ENCODE measurements at places on chromosomes 5 and 9.

- no peak for DNase-seq
Observed at GRCh38 chr9:128512820-128513219, 8.3 kb downstream of the GLE1 start.

GRCh38 chr5:98749046-98749445 is 24.4 kb upstream of the RGMB start:
- no peak for DNase-seq

DNA sequence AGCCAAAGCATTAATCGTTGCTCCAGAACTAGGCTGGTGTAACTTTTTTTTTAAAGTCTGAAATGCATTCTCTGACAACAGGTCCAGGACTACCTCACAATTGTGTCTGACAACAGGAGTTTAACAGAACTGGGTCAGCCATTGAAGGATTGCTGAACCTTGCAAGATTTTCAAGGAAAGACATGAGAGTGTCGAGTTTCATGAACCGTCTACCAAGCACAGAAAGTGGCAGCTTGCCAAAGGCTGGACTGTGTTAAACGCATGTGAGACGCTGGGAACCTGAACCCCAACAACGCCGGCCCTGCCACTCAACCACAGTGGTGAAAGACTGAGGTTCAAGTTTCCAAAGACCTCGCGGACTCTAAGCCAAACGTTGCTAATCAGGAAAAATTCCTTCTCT is 79.1 kb downstream of the LHFPL2 start:
- peak; percentile 66 for DNase-seq

- DNase-seq: no peak
Observed at GRCh38 chr5:112649882-112650281, 87.8 kb upstream of the APC start.

DNA sequence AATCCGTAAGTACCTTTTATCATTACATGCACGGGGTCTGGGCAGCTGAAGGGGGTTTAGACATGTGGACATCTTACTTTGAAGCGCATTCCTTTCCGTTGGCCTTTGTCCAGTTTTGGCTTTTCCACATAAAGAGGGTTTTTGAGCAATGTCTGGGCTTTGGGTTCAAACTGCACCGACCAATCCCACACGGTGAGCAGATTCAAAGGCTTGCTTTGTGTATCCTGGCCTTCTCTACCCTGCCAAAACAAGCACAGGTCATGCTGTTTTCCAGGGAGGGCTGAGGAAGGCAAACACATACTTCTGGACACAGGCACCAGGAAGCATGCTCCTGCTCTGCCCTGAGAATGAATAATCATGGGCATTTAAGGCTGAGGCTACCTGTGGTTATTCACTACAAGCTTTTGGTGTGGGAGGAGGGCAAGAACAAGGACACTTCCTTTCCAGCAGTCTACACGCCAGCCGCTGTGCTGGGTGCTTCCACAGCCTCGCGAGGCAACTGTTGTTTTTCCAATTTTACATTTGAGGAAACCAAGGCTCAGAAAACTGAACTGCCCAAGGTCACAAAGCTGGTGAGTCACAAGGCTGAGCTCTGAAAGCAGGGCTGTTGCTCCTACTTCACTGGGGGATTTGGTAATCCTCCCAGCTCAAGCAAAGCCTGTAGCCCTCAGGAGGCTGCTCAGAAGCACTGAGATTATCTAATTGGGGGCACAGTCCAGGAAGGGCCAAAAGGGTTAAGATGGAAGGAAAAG is 59.8 kb upstream of the GOLPH3 start:
- DNase-seq: no peak

DNA sequence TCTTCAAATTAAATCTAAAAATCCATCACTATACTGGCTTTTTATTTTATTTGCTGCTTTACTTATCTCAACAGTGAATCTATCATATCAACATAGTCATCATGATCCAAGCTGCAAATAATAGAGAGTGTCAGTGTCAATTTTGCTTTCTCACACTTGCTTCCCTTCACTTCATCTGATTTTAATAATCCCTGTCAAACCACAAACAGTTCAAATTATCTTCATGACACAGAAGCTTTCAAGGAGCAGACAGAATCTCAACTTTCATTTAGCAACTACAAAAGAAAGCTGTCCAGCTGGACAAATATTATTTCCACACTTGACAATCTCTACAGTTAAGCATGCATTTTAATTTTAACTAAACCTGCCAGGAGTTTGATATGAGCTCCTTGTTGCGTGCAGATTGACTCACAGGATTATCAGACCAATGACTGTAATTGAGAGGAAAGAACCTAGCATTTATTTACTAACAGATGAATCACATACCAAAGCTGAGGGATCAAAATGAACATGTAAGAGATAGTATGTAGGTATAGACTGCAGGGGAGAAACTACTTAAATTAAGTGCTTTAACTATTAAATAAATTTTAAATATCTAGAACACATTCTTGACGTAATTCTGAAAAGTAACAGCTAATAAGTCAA is 56.0 kb downstream of the KIAA0825 start:
- DNase-seq: no peak

- peak; percentile 71 for DNase-seq
Observed at GRCh38 chr5:40797273-40798011, 732 bp downstream of the PRKAA1 start.

DNA sequence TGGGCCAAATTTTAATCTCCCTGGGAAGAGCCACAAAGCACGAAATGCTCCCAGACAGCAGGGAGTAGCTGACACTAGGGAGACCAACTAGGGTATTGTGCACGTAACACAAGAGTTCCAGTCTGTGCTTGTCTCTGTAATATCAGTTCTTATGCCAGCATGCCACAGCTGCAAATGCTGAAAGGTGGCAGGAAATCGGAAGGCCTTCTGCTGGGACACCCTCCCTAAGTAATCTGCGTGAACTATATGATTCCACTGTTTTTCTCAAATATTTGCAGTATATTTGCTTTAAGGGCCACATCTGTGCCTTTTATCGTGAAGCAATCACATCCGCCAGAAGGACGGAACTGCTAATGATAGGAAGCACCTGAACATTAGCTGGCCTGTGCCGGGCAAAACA is 12.6 kb downstream of the VLDLR start:
- no peak for DNase-seq

DNA sequence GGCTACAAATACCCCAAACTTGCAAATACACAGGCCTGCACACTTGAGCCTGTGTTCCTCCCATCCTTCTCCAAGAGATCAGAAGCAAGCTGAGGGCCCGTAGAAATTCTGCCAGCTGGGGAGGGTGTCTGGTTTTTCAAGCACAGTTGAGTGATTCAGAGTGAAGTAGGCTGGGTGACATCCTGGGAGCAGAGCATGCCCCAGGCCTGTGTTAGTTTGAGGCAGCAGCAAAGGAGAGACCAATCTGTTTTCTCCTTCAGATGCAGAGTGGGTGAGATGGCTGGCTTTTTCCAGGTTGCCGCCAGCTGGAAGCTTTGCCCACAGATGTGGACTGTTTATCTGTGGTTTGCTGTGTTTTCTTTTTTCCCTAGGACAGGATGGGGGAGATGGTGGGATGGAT is 63.1 kb downstream of the RCL1 start:
- no peak for DNase-seq

GRCh38 chr5:139150367-139150999 is 47.7 kb downstream of the SIL1 start:
- DNase-seq: no peak

DNA sequence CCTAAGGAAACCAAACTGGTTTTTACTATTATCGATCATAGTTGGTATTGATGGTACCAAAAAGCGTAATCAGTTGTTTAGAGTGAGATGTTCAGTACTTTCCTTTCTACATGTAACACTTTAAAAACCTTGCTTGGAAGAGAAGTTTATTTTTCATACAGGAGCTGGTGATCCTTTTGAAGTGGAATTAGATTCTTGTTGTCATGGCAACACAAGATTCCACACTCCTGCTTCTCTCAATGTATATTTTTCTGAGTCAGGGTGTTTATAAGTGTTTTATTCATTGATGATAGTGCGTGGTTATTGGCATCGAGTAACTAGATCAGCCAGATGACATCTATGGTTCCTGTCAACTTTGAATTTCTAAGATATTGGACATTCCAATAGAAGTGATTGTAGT is 181.1 kb upstream of the CHD1 start:
- no peak for DNase-seq

- DNase-seq: no peak
Observed at GRCh38 chr5:126355940-126356339, 67.3 kb upstream of the GRAMD2B start.

GRCh38 chr5:28862137-28862859 is 1823.9 kb upstream of the CDH9 start:
- DNase-seq: no peak

- DNase-seq: no peak
Observed at GRCh38 chr5:92561411-92561959, 1019.5 kb downstream of the NR2F1-AS1 start.

GRCh38 chr5:15539951-15540350 is 40.0 kb downstream of the FBXL7 start:
- no peak for DNase-seq

DNA sequence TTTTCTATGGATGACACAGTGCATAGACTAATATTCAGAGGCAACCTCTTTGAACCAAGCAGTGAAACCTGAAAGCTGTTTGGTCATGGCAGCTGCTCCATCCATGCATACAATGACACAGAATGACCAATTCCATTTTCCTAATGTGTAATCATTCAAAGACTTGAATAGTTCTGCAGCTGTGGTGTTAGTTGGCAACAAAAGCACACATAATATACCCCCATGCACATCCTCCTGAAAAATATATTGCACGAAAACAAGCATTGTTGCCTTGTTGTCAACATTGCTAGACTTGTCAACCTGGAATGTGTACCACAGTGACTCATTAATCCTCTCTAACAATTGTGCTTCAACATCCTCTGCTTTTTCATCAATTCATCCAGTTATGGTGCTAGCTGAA is 71.0 kb upstream of the SEMA6A start:
- no peak for DNase-seq

GRCh38 chr9:35577486-35577885 is 27.6 kb upstream of the TESK1 start:
- no peak for DNase-seq

DNA sequence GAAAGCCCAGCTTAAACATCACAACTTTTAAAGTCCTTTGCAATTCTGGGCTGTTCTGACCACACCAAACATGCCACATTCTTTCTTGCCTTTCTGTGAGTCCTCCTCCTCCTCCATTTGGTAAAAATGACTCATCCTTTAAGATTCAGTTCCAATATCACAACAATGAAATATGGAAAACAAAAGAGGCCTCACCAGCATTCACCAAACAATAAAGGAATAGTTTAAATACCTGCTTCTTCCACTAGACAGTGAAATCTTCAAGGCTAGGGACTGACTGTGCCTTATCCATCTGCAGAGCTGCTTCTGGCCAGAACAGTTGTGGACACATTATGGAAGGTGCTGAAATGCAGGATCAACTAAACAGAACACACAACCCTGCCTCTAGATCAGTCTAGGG is 36.0 kb downstream of the NR6A1 start:
- no peak for DNase-seq

GRCh38 chr5:98773464-98774191 is at the start of gene RGMB:
RGMB (plus strand) TSS chr5:98773663; CDS start chr5:98774071, 408 bp downstream.
- DNase-seq: peak; percentile 88

DNA sequence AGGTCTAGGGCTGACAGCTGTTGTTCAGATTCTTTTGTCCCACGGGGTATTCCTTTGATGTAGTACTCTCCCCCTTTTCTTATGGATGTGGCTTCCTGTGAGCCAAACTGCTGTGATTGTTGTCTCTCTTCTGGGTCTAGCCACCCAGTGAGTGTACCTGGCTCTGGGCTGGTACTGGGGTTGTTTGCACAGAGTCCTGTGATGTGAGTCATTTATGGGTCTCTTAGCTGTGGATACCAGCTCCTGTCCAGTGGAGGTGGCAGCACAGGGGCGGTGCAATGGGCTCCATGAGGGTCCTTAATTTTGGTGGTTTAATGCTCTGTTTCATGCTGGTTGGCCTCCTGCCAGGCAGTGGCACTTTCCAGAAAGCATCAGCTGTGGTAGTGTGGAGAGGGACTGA is 161.3 kb downstream of the CAVIN4 start:
- DNase-seq: no peak

DNA sequence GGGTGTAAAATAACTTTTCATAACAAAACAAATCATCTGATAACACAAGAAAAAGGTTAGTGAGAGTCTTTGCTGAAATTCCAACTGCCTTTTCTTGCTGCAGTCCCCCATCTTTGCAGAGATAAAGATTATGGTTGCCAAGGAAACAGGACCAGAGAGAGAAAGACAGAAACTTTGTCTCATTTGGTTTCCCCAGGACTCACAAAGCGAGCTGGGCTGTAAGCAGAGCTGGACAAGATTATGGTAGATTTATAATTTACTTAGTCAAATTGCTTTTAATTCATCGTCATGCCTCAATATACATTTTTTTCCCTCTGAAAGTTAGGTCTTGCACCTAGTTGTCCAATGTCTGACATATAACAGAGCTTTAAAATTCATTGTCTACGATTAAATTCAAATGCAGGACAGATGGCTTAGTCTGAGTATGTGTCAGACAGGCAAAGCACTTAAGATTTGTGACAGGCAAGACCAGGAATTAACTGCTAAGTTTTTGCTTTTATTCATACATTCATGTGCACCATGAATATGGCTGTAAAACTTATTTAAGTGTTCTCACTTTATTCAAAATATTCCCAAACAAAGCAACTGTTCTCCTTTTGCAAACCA is 17.4 kb downstream of the ENC1 start:
- DNase-seq: no peak

GRCh38 chr5:58009754-58010153 is 450.1 kb downstream of the PLK2 start:
- no peak for DNase-seq

- no peak for DNase-seq
Observed at GRCh38 chr5:171849585-171850323, 64.1 kb downstream of the SMIM23 start.

- no peak for DNase-seq
Observed at GRCh38 chr5:6402939-6403338, 24.6 kb upstream of the MED10 start.

GRCh38 chr5:68396722-68397121 is 181.2 kb downstream of the PIK3R1 start:
- DNase-seq: no peak

DNA sequence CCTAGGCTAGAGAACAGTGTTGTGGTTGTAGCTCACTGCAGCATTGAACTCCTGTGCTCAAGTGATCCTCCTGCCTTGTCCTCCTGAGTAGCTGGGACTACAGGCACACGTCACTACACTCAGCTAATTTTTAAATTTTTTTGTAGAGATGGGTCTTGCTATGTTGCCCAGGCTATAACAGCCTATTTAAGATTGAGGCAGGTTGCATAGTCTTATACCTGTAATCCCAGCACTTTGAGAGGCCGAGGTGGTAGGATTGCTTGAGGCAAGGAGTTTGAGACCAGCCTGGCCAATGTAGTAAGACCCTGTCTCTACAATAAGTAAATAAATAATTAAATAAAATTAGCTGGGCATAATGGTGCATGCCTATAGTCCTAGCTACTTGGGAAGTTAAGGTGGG is 79.9 kb downstream of the VPS13A start:
- no peak for DNase-seq
